ENCODE measurements at places on chromosomes 5 and 9.

- no peak for DNase-seq
Measured at GRCh38 chr5:36877667-36878391, 1.3 kb downstream of the NIPBL start.

DNA sequence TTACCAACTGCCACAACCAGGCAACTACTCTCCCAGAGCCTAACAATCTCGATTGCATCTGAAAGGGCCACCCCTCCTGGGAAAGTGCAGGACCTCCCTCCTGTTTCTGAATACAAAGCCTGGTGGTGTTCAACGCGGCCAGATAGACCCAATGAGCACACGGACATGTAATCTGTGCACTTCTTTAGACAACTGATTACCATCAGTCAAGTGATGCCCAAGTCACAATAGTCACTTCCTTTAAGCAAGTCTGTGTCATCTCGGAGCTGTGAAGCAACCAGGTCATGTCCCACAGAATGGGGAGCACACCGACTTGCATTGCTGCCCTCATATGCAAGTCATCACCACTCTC is 739 bp downstream of the C9orf72 start:
- DNase-seq = peak; percentile 72

DNA sequence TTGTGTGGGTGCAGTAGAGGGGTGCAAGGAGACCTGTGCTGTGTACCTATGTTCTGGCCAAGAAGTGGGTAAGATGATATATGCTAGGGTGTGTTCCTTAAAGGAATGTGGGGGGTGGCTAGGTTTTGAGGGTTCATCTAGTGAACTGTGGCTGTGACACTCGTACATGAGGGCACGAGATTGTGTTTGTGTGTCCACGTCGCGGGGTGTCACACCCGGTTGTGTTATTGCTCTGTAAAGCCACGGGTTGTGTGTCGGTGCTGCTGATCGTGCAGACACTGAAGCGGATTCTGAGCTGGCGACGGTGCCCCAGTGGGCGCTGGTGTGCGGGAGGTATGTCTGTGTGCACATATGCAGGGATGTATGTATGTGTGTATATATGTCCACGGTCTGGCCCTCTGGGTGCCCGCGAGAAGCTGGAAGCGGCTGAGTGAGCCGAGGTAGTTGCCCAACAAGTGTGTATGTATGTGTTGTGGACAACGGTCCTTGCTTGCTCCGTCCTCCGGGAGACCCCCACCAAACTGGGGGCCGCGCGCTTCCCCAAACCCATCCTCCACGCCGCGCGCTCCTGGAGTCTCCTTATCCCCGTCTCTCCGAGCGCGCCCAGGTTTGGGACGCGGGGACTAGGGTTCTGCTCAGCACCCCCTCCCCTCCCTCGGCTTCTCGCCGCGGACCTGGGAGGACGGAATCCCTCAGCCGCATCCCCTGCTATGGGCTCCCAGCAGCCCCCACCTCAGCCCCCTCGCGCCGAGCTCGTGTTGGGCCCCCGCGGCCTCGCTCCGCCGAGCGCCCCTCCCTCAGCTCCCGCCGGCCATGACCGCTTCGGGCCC is 639 bp downstream of the PCDH1 start:
- peak; percentile 42 for DNase-seq

- DNase-seq = no peak
Measured at GRCh38 chr5:133240425-133241091, 188.7 kb downstream of the HSPA4 start.

- no peak for DNase-seq
Measured at GRCh38 chr5:171107669-171108068, 201.4 kb upstream of the TLX3 start.

DNA sequence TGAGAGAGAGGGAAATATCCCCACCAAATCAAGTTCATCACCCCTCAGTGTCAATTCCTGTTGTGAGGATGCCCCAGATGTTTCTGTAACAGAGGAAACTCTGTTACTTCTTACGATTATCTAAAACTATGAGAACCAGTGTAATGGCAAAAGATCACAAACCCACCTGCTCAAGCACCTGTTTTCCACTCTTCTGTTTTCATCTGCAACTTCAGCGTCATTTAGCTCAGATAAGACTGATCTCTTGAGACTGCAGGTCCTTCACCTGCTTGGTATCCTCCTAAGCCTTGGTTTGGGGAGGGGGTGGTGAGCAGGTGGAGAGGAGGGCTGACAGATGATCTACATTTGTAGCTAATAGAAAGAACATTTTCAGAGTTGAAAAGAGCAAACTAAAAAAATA is 229.3 kb downstream of the SLF1 start:
- no peak for DNase-seq

DNA sequence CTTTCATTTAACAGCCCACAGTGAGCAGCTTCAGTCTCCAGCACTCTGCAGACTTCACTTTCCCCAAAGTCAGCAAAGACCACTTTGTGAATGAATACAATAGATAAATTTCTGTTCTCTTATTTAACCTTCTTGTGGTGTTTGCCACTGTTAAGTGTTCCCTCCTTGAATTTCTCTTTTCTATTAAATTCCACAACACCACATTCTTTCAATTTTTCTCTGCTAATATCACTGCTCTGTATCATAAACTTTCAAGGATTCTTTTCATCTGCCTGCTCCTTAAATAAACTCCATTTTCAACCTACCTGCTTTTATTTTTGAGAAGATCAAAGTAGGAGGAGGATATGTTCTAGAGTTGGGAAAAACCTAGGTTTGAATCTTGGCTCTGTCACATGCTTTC is 739.5 kb upstream of the GRAMD2B start:
- DNase-seq = no peak

DNA sequence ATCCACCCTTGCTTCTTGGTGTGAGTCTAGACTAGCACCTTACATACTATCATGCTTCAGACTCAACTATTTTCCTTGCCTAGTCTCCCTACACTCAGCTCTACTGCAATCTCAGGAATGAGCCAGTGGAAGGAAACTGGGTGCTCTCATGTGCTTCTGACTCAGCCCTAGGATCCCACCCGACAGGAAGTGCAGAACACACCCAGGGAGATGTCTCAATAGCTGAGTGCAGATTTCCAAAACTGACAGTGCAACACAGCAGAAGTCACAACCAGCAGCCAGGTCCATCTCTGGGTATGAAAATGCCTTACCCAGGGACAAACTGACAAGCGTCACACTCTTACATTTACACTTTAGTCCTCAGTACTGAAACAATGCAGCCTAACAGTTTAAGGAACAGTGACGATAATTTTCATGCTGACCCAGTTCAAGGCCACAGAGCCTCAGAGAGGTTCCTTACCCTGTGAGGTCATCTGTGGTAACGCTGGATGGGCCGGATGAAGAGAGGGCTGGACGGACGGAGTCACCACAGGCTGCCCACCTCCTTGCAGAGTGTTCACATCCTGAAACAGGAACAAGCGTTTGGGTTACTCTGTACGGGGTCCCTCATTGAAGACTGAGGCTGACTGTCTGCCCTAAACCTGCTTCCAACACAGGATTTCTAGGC is 33.0 kb downstream of the FKBP15 start:
- peak; percentile 9 for DNase-seq

GRCh38 chr5:177496070-177496726 is 1.2 kb downstream of the PDLIM7 start:
- DNase-seq = no peak

GRCh38 chr9:113519426-113520108 is 56.0 kb downstream of the RGS3 start:
- no peak for DNase-seq

DNA sequence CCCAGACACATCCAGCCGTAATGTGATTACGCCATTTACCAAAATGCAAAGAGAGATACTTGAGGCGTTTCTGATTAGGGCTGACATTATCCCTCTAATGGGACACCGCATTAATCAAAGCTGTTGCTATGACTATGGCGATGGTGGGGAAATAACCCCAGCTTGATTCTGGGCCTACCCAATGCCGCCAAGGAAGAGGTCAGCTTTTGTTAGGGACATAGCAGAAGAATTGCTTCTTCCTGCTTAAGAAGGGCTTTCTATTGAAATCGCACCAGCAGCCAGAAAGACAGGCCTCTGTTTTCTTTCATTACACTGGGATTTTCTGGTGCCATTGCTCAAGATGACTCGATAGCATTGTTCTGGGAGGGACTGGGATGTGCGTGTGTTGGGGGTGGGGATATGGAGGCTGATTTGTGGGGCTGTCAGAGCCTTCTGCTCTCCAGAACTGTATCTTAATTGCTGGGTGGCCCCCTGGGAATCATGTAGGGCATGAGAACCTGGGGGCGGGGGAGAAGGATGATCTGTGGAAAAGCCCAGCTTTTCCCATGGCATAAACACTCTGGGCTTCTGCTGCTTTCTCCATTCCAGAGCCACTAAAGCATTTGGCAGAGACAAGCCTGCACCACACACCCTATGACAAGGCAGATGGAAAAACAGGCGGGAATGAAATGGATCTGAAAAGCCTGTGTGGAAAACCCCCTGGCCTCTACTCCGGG is 106.5 kb upstream of the RAD23B start:
- no peak for DNase-seq

DNA sequence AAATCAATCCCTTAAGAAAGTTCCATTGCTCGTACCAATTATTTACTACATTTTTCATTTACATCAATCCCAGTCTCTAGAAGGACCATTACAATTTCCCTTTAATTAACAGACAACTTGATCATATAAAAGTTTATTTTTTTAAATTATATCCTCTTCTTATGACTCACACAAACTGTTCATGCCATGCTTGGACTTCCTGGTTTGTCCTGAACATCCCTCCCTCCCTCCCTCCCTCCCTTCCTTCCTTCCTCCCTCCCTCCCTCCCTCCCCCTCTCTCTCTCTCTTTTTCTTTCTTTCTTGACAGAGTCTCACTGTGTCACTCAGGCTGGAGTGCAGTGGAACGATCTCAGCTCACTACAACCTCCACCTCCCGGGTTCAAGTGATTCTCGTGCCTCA is 11.6 kb upstream of the CLTB start:
- DNase-seq = no peak

- DNase-seq = no peak
Measured at GRCh38 chr5:76331126-76331525, 72.0 kb upstream of the IQGAP2 start.

DNA sequence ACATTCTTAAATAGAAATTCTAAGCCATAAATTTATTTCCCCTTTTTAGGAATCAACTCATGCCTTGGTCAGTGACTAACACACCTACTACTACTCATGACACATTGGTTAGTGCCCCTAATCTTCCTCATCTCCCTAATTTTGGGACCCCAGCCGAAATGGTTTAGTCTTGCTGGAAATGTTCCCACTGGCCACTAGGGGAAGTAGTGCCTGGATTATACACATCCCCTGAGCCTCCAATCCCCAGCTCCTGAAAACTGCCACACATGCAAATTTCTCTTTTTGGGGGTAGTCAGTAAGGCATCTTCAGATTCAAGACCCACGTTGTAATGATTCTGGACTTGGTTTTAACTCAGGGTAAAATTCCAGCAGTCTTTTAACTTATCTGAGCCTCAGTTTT is 79.8 kb downstream of the HSD17B3 start:
- DNase-seq = no peak

DNA sequence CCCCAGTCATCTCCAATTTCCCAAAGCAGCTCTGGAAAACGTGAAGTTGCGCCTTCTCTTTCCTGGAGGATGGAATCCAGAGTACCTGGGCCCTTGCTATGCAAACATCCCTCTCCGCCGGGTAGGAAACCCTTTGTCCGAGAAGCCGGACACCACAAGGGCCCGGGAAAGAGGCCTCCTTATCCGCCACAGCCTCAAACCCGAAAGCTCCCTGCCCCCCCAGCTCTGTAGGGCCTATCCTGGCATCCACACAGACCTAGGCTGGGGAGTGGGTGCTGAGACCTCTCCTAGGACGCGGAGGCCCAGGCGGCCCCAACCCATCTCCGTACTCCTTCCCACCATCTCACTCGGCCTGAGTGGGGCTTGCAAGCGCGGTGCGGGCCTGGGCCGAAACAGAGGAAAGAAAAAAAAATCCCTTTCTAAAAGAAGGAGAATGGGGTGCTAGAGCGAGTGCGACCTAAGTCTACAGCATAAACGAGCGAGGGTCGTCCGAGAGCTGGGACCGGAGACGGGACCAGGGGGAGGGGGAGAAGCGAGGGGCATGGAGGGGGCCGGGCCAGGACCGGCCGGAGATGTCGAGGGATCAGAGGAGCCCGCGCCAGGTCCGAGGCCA is 624 bp downstream of the FBXW11 start:
- DNase-seq = no peak

DNA sequence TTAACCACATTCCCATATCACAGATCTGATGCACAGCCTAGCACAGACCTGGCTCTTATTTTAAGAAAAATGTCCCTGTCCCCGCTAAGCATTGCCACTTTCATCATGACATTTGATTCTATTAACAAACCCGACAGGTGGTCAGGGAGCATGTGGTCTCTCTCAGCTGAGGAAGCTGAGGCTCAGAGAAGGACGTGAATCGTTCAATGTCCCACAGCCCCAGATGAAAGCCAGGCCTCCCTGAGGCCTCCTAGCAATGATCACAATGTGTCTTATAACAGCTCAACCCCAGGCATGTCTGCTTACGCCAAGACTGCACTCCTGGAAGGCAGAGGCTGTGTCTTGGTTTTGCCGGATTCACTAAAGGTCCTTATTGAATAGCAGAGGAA is 10.4 kb upstream of the CRB2 start:
- no peak for DNase-seq

GRCh38 chr5:42784132-42784531 is 27.5 kb downstream of the CCDC152 start:
- DNase-seq = no peak

DNA sequence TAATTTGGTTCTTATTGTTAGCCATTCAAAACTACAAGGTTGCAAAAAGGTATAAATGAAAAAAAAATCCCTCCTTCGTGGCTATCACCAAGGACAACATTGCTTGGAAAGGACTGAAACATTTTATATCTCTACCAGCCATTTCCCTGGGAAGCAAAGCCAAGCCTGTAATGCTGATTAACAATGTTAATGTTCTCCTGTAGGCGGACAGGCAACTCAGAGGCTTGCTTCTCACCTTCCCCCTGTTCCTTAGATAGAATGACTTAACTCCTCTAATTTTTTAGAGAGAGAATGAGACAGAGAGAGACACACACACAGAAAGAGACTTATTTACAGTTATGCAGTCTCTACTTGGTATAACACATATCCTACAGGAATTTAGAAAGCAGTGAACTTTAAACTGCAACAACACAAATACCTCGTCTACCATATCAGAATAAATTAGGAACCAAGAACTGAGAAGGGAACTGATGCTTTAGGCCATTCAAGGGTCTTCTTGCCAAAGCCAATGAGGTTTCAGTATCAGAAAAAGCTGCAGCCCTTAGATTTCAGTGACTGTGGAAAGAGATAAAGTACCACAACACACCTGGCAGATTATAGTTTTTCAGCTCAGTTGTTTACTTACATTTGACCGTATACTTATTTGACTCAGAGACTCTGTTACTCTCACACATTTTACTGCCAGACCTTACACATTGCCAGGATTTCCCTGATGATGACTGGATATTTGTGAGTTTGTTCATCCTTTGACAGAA is 20.9 kb upstream of the MAN2A1 start:
- DNase-seq = no peak
